ENCODE measurements at places on chromosomes 12 and 14.

GRCh38 chr14:88961214-88961613 lies 136.8 kb downstream of the TTC8 start:
- no peak for DNase-seq

GRCh38 chr14:31205681-31206535 lies 1.7 kb downstream of the HECTD1 start:
- DNase-seq, result no peak

DNA sequence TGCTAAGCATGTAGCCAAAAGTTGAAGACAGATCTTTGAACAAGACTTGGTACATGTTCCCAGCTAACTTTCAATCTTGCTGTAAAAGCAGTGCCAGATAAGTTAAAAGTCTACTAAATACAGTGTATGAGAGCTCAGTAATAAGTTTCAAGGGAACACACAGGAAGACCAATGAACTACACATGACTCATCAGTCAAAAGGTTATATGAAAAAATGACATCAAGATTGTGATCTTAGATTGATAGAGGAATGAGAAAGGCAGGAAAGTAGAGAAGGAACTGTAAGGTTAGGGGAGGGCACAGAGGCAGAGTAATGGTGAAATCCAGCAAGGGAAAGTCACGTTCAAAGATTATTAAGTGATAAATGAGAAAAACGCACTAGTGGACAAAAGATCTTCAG lies 249.9 kb upstream of the FLRT2 start:
- peak; percentile 15 for DNase-seq

DNA sequence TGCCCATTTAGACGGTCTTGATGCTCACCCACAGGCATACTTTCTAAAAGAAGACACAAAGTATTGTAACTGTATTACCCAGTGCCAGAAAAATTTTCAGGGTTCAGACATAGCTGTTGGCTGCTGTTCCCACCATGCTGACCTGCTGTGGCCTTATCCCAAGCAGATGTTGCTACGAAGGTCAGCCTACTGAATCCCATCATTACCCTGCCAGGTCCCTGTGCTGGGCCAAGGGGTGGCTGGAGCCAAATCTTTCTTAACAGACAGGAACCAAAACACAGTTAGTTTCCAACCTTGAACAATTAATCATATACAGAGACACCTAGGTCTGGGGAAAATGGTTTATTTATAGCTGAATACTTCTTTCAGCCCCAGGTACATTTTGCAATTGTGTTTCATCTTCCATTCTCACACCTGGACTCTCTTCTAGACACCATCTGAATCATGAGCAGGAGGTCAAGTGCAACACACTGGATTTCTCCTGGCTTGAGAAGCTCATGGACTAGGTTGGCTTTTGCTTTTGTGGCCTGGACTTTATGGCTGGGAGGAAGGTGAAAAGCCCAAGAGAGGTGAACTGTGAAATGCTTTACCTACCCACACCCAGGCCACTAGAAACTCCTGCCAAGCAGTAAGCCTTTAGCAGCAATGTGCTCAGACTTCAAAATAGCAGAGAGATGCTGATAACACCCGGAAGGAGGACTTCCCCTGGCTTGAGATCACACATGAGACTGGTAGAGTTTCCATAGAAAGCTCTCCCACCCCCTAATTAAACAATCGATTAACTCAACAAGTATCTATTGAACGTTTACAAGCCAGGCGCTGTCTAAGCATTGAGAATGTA lies 150.1 kb downstream of the SUDS3 start:
- no peak for DNase-seq

- DNase-seq, result peak; percentile 61
Measured at GRCh38 chr14:60561845-60562746, 53.1 kb downstream of the SIX6 start.

GRCh38 chr14:74618078-74618952 lies 6.3 kb upstream of the LTBP2 start:
- peak; percentile 84 for DNase-seq

DNA sequence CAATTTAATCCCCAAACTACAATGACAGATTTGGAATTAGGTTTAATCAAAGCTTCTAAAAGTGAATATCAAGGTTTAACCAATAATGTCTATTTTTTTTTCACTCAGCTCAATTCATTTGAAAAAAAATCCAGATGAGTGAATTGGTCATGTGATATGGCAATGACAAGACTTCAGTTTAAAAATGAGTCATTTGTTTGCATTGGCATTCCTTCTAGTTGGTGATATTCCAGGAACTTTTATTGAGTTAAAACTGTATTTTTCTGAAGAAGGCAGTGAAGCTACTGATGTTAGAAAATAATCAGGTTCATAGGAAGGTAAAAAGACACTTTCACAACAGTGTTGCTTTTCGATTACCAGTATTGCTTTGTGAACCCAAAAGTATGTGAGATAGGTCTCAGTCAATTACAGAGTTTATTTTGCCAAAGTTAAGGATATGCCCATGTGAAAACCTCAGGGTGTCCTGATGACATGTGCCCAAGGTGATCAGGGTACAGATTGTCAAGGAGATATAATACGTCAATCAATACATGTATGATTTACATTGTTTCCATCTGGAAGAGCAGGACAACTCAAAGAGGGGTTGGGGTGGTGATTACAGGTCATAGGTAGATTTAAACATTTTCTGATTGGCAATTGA lies 1214.9 kb downstream of the GALC start:
- no peak for DNase-seq

Measured in foreskin keratinocyte (primary cell).